ENCODE measurements at places on chromosomes 12 and 14.
A peak's percentile ranks its signal among the peaks of the same experiment; 100 is the strongest.

GRCh38 chr12:47267571-47267970 lies 187.8 kb upstream of the AMIGO2 start:
- no peak for DNase-seq

GRCh38 chr14:35979531-35979930 lies 153.4 kb downstream of the BRMS1L start:
- DNase-seq = no peak

- DNase-seq = no peak
These were observed 38.8 kb upstream of the WSCD2 start for GRCh38 chr12:108090107-108090899.

- no peak for DNase-seq
These were observed 329.3 kb upstream of the OR4E1 start for GRCh38 chr14:22002860-22003284.

GRCh38 chr12:50065726-50066310 lies 8.4 kb downstream of the ASIC1 start:
- DNase-seq = no peak

DNA sequence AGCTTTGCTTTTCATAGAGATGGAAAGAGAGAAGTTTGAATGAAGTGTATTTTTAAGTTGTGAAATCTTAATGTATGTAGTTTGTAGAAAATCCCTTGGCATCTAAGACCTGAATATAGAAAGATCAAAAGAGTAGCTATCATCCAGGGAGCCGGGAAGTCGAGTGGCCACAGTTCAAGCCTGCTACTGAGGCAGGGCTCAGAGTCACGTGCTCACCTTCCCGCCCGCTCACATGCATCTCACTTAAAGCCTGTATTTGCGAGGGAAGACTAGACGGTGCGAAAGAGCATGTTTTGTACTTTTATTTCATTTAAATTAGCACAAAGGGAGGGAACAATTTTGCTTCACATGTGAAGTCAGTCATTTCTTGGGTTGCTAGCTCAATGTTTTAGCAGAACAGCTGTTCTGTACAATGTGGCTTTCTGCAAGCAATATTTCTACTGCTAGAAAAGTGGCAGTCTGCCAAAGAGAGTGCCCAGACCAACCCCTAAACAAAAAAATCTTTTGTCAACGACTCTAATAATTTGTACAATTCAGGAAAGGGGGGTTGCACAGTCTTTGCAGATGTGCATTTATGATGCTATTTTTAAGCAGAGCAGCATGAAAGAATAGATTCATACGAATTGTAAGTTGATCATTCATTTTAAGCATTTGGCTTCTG lies 290.7 kb downstream of the NPAS3 start:
- no peak for DNase-seq

GRCh38 chr12:132158677-132159554 lies 14.7 kb downstream of the NOC4L start:
- no peak for DNase-seq

GRCh38 chr14:28975084-28975483 lies 208.5 kb downstream of the FOXG1 start:
- DNase-seq = no peak

- DNase-seq = peak; percentile 60
These were observed 7.9 kb upstream of the NAA25 start for GRCh38 chr12:112116232-112117060.

DNA sequence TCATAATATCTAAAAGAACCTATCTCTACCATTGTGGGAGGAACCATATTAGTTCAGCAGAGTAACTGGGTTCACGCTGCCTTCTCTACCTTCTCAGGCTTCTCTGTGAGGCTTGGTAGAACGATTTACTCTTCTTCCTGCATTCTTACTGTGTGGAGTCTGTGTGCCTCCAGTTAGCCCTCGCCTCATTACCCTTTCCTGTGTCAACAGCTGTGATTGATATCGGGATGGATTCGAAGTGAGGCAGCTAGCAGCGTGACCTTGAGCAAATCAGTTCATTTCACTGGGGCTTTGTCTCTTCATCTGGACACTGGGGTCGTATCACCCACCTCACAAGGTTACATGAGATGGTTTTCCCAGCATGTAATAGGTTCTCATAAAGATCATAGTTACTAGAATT lies 4.6 kb upstream of the VRK1 start:
- DNase-seq = no peak

DNA sequence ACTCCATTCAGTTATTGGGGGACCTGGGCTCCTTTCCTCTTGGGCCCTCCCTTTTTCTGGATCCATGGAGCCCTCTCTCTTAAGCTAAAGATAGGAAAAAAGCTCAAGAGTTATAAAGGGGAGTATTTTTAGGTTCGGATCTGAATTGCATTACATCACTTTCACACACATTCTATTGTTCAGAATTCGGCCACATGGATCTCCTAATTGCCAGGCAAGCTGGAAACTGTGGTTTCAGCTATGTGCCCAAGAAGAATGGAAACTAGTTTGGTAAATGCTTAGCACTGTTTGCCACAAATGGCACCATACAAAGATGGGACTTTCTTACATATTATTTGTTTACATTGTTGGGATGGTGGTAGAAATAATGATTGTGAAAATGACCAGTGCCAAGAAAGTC lies 145.6 kb downstream of the LRIG3 start:
- no peak for DNase-seq

- DNase-seq = no peak
These were observed 16.5 kb downstream of the RBM19 start for GRCh38 chr12:113949321-113950305.

GRCh38 chr14:79660053-79660939 lies 551.0 kb downstream of the DIO2 start:
- DNase-seq = peak; percentile 12

GRCh38 chr12:53313996-53314395 lies 7.4 kb downstream of the AAAS start:
- DNase-seq = no peak

DNA sequence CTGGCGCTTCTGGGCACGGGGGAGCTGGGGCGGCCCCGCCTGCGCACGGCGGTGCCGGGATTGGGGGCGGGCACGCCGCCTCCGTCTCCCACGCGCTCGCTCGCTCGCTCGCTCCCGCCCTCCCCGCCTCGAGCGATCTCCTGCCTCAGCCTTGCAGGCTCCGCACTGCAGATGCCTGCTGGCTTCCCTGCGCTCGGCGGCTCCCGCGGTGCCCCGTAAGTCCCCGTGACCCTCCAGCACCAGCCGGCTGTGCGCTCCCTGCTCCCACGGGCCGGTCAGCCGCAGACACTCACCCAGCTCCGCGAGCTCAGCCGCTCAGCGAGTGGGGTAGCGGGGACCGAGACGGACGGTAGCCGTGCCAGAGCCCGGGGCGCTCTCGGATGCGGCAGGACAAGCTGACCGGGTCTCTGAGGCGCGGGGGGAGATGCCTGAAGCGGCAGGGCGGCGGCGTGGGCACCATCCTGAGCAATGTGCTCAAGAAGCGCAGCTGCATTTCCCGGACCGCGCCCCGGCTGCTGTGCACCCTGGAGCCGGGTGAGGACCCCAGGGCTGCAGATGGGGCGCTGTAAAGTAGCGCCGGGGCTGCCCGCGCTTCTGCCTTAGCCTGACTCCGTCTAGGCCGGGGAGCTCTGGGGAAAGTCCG lies at the start of gene TBC1D30:
Gene TBC1D30 (plus strand): TSS at position 148 of the 643 bp plus-strand sequence. CDS start 233 bp downstream, at position 381.
- peak; percentile 69 for DNase-seq

DNA sequence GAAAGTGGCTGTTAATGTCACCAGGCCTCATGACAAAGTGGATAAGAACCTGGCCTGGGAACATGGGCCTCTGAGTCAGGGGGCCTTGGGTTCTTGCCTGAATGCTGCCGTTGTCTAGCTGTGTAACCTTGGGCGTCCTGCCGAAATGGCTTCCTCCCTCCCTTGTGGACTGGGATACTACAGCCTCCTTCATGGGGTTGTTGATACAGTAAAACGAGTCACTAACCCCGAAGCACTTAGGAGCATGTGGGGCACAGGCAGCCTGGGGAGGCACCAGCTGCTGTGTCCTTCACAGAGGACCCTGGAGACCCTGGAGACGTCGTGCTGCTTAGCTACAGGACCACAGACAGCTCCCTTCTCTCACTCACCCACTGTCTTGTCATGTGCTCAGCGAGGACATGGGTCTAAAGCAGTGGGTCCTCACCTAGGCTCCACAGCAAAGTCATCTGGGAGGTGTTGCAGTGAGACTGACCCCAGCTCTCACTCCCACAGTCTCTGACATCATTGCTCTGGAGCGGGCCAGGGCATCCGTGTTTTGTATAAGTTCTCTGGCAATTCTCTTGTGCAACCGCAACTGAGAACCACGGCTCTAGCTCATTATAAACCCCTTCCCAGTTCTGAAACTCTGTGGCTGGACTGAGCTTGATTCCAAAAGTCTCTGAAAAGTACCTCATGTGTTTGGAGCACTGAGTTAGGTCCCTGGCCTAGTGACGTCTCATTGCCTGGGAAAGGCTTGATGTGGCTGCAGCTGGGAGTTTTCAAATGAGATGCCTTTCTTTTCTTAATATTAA lies 42.1 kb downstream of the SERPINA3 start:
- peak; percentile 39 for DNase-seq

- DNase-seq = peak; percentile 39
These were observed 38.2 kb upstream of the STAB2 start for GRCh38 chr12:103548622-103549601.

DNA sequence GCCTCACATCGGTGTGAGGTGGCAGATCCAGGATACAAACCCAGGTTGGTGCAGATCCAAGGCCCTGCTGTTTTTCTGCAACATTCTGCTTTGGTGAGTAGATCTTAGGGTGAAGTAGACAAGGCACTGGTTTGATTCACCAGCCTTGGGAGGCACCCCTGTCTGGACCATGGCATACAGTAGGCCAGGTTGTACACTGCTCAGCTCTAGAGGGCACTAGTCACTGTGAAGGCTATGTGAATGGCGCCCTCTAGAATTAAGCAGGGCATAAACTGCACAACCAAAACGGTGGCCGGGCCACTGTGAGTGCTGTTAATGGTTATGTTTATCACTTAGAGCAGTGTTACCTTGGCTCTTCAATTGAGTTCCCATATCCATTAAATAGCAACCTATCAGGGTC lies 280.6 kb upstream of the PWP1 start:
- DNase-seq = no peak

GRCh38 chr12:127024791-127025190 lies 1242.2 kb upstream of the TMEM132C start:
- no peak for DNase-seq

DNA sequence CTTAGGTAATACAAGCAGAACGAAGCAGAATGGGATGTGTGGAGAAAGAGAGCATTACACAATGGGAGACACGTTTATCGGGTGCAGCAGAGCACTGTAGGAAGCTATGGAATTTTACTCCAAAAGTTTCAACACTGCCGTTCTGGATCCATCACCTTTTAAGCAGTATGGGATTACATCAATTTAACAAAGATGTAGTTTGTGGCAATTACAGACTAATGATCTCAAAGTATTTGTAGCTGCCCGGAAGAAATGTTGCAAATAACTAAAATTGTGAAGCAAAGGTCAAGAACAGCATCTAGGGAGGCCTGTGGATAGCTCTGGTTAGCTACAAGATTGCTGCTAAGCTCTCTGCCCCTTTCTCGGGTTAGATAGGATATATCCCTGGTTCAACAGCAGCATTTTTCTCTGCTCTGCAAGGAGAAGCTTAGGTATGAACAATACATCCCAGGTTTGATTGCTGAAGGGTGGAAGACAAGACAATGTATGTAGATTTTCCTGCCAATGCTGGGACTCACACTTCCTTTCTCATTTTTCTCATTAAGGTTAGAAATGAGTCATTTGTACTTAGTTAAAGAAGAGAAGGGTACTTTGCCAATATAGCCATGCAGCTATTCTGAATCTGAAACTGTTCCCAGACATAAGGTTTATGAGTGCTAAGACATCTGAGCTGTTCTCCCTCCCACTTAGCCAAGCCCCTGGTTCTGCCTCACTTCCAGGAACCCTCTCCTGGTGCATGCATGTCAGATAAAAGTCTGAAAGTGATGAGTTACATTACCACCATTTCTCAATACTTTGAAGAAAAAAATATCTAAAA lies 75.0 kb upstream of the HIF1A start:
- no peak for DNase-seq

GRCh38 chr12:111635524-111635923 lies 36.4 kb upstream of the ATXN2 start:
- no peak for DNase-seq

DNA sequence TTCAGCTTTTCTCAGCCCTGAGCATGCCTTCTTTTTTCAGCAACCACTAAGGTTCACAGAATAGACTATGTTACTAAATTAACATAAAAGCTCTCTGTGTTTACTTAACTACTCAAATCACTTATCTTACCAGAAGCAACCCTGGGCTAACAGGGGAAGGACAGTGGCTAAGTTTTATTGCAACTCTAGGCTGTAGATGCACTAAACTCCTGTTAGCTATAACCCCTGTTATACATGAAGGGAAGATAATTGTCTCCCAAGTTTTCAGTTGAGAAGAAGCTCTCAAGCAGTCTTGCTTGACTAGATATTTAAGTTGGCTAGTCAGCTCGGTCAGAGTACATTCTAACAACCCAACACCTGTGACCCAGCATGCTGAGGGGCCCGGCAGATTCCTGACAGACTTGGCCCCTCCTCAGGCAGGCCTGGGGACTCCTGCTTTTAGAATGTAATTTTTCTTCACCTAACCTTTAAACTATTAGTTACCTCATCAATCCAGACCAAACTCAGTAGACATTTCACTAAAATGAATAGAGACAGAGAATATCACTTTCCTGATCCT lies 464.5 kb downstream of the EGLN3 start:
- DNase-seq = peak; percentile 8

- no peak for DNase-seq
These were observed 55.8 kb downstream of the RAB35 start for GRCh38 chr12:120060717-120061116.

GRCh38 chr12:121144416-121144914 lies 11.8 kb downstream of the P2RX7 start:
- DNase-seq = no peak

GRCh38 chr14:60317609-60318008 lies 68.6 kb downstream of the PPM1A start:
- DNase-seq = no peak

DNA sequence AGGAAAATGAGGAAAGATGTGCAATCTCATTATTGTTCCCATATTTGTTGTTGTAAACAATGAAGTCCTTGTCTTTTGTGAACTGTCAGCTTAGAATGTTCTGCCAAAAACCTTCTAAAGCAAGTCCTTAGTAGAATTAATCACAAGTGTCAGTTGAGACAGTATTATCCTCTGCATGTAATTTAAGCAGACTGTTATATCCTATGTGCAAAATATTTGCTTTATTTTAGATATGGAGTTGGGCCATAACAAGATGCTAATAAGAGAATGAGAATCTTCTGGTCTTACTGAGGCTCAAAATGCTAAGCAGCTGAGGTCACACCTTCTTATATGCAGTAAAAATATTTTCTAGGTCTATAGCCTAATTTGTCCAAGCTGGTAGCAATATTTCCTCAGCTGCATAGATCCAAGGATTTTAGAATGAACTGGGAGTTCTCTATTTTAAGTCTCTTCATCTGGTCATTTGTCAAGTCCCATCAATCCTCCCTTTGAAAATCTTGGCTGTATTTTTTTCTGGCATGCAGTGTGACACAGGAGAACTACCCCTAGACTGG lies 222.3 kb upstream of the NAV3 start:
- no peak for DNase-seq

DNA sequence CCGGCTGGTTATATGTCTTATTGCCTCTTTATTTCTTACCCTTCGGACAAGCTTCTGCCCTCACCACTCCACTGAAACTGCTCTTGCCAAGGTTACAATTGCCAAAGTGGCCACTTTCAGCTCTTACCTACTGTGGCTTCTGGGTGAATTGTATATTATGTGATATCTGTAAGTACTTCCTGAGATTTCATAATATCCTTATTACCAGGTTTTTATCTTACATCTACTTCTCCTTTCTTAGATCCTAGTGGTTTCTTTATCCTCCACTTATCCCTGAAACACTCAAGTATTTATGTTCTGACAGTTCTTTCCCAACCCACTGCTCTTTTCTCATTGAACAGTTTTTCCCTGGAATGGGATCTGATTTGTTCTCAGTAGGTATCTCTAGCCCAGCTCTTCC lies 10.5 kb downstream of the CELA1 start:
- DNase-seq = no peak

- DNase-seq = no peak
These were observed 137.3 kb downstream of the MSRB3 start for GRCh38 chr12:65415826-65416225.

All from right kidney (tissue), 9 donors.